ENCODE measurements at places on chromosomes 1 and 21.

- no peak overlapping the region for H3K27ac ChIP-seq
- no peaks in the 10 kb centered on the region for H3K27me3 ChIP-seq
- H3K4me1 ChIP-seq = no peaks in the 10 kb centered on the region
- no peak overlapping the region for H3K4me3 ChIP-seq
These were observed 359.1 kb downstream of the BARHL2 start for GRCh38 chr1:90357995-90358394.

DNA sequence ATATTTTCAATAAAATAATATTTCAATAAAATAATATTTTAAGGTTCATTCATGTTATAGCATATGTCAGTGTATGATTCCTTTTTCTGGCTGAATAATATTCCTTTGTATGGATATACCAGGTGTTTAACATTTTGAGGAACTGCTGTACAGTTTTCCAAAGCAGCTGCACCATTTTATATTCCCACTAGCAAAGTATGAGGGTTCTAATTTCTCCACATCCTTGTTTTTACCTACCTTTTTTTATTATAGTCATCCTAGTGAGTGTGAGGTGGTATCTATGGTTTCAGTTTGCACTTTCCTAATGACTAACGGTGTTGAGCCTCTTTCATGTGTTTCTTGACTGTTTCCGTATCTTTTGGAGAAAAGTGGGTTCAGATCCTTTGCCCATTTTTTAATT, 5.2 kb downstream of the DEGS1 start:
- peaks cover 27% of the 10 kb centered on the region for H3K36me3 ChIP-seq
- H3K27me3 ChIP-seq = no peaks in the 10 kb centered on the region

GRCh38 chr1:37415611-37416244, 58.7 kb upstream of the ZC3H12A start:
- no peak for DNase-seq
- no peaks in the 10 kb centered on the region for H3K36me3 ChIP-seq
- no peak overlapping the region for H3K4me3 ChIP-seq
- H3K4me1 ChIP-seq = no peaks in the 10 kb centered on the region
- no peak overlapping the region for H3K27ac ChIP-seq

DNA sequence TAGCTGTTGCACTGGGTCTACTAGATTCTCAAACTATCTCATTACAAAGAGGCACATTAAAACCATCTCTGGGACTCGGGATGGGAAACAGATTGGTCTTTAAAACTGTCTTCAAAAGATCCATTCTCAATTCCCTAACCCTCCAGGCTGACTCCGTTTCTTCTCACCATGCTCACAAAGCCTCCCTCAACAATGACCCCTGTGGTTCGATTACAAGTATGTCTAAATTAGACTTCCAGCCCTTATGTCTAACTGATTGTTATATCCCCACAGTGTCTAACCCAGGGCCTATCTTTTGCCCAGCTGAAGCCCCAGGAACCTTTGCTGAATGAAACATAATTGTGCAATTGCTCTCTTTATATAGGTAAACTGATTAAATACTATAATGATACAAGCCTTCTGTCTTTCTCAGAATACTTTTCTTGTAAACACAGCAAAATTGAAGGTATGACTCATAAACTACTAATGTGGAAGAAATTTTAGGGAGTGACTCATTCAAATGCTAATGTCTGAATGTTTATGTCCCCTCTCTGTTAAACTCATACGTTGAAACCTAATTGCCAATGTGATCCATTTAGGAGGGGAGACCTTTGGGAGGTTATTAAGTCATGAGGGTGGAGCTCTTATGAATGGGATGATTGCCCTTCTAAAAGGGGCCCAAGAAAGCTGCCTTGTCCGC, 65.6 kb upstream of the DAB1 start:
- H3K27ac ChIP-seq = no peak overlapping the region
- H3K4me3 ChIP-seq = no peak overlapping the region
- peaks cover 10% of the 10 kb centered on the region for H3K4me1 ChIP-seq
- H3K27me3 ChIP-seq = no peaks in the 10 kb centered on the region
- no peak for DNase-seq

GRCh38 chr1:160777486-160778089, 18.4 kb upstream of the LY9 start:
- DNase-seq = no peak
- H3K27ac ChIP-seq = no peak overlapping the region
- H3K4me3 ChIP-seq = no peak overlapping the region

DNA sequence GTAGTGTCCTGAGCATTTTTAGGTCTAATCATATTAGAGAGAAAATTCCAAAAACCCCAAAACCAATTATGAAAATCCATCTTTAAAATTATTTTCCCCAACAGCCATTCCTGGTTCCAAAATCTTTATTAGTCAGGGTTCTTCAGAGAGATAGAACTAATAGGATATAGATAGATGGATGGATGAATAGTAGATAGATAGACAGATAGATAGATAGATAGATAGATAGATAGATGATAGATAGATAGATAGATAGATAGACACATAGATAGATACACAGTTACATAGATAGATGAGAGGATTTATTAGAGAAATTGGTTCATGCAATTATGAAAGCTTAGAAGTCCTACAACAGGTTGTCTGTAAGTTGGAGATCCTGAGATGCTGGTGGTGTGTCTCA, 122.7 kb upstream of the POGK start:
- H3K4me1 ChIP-seq = no peaks in the 10 kb centered on the region
- H3K4me3 ChIP-seq = no peak overlapping the region
- no peak for DNase-seq
- H3K27ac ChIP-seq = no peak overlapping the region
- no peaks in the 10 kb centered on the region for H3K27me3 ChIP-seq

GRCh38 chr1:24481101-24481500, 21.5 kb upstream of the RCAN3 start:
- no peaks in the 10 kb centered on the region for H3K36me3 ChIP-seq
- H3K4me1 ChIP-seq = peaks cover 3% of the 10 kb centered on the region
- no peak overlapping the region for H3K27ac ChIP-seq
- no peak overlapping the region for H3K4me3 ChIP-seq

DNA sequence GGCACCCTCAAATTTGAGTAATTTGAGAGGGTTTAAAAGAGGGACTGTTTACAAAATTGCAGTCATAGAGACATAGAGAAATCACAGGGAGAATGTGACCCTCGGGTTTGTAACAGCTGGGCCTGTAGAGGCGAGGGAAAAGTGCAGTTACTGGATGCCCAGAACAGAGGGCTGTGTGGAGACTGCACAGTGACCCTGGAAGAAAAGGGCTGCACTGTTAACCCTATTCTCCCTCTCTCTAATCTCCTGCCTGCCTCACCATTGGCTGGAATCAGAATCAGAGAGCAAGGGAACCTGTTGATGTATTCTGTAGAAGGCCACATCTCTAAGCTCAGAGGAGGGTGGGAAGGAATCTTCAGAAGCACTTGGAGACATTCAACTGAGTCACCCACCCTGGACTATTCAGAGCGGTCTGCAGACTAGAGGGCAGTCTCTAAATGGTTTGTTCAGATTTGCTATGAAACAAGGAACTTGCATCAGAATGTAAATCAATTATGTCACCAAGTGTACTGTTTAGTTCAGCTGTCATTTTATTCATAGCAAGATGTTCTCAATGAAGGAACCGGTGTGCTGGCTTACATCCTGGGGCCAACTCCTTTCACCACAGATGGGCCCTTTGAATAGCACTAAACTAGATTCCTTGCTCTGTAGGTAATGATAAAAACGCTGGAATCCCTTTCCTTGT, 132.2 kb upstream of the HOOK1 start:
- no peak for DNase-seq
- H3K4me3 ChIP-seq = no peak overlapping the region
- H3K4me1 ChIP-seq = peaks cover 17% of the 10 kb centered on the region

Measured in H1 (cell line).